WTC11 (cell line): ENCODE measurements at places on chromosomes 4 and X. TPM values are rescaled to one million over a fixed set of nuclear protein-coding genes. Genes with fewer than 3 reads are reported as not detected.

DNA sequence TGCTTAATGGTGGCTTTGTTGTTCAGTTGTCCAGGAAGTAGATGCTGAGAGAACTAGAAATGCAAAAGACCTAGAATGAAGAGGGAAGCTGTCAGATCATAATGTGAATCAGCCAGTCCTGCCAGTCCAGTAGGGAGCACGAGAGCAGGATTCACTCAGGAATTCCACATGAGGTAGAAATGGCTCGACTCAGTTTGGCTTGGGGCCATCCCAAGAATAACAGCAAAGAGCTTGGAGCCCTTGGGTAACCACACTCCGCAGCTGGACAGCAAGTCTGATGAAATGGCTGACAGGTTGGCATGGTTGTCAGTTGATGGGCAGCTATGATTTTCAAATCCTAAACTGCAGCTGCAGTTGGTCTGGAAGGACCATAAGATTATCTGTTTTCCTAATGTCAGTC is 44.5 kb upstream of the WDR1 start:
- peaks cover 6% of the 10 kb centered on the region for H3K4me1 ChIP-seq
- no peak for DNase-seq
- H3K27ac ChIP-seq, result no peak overlapping the region
- no peaks in the 10 kb centered on the region for H3K36me3 ChIP-seq

- H3K36me3 ChIP-seq, result no peaks in the 10 kb centered on the region
- no peaks in the 10 kb centered on the region for H3K27me3 ChIP-seq
- no peak for DNase-seq
- no peak overlapping the region for H3K27ac ChIP-seq
- H3K4me3 ChIP-seq, result no peak overlapping the region
Measured at GRCh38 chr4:47493238-47494123, 8.4 kb downstream of the ATP10D start.

GRCh38 chr4:54368281-54369265 is 139.5 kb downstream of the PDGFRA start:
- no peaks in the 10 kb centered on the region for H3K36me3 ChIP-seq
- no peak overlapping the region for H3K4me3 ChIP-seq
- no peak for DNase-seq
- no peak overlapping the region for H3K27ac ChIP-seq
- no peaks in the 10 kb centered on the region; the same call in 1 of the 2 replicates for H3K27me3 ChIP-seq

RASSF6 gene
- total RNA-seq, result 0.15 to 0.27 TPM (median 0.18 TPM) in 3 replicates

CSAG1 gene
- total RNA-seq, result 0.33 to 1.8 TPM (median 1.5 TPM) in 3 replicates

PPA2 gene
- 50.8 to 69.0 TPM (median 64.0 TPM) in 3 replicates for total RNA-seq

DGKK gene
- 1.9 to 3.2 TPM (median 2.9 TPM) in 3 replicates for total RNA-seq

IL15 gene
- 1.3 to 2.6 TPM (median 2.0 TPM) in 3 replicates for total RNA-seq

PASD1 gene
- total RNA-seq, result 0.07 TPM in 1 of 3 replicates, not detected in the others

NPY2R gene
- 0.34 to 0.48 TPM (median 0.39 TPM) in 3 replicates for total RNA-seq

WDR17 gene
- 4.4 to 4.9 TPM (median 4.6 TPM) in 3 replicates for total RNA-seq
